ENCODE measurements at places on chromosomes 4 and X. TPM values are rescaled to one million over a fixed set of nuclear protein-coding genes. Genes with fewer than 3 reads are reported as not detected.

DNA sequence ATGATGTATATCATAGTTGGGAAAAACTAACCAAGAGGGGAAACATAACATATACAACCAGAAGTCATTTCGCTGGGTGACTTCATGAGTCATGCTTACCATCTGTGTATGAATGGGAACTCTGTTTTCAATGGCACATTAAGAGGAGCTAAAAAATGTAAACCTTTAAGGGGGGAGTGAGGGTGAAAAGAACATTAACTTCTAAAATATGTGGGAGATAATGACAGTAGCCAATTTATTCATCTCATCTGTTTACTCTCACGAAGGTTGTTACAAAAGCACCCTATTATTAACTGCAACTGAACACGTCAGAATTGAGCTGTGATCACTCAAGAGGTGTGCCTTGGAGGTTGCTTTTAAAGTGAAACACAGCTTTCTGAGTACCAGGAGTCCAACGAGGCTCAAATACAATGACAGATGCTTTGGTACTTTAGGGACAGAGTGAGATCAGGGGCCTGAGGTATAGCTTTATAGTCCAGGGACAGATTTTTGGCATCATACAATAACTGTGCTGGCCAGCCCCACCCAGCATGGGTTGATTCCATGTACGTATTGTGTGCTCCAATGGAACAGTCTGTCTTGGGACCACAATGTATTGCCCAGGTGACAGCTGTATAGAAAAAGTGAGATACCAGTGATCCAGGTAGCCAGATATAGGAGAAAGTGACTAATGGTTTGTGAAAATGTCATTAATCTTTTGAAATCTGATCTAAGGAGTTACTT is 107.3 kb downstream of the AMMECR1 start:
- no peak for DNase-seq

GRCh38 chr4:7275067-7275466 is 82.7 kb downstream of the SORCS2 start:
- no peak for DNase-seq

GRCh38 chr4:41174444-41174843 is 39.9 kb downstream of the APBB2 start:
- no peak for DNase-seq

- no peak for DNase-seq
These were observed 974.9 kb downstream of the PCDH18 start for GRCh38 chr4:136557396-136557795.

DNA sequence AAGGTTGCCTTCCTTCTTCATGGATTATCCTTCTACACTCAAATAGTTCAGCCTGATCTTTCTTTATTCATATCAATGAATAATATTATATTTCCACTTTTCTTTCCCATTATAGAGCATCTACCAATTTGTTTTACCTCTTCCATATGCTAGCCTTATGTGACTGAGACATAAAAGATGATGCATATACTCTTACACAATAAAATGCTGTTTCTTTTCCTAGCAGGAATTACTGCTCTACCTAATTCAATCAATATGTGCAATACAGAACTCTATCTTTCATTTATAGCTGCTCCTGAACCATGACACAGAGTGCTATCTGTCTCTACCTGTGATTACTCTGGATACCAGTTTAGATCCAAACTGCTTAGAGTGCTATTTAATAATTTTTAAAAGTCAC is 2334.0 kb downstream of the PCDH7 start:
- no peak for DNase-seq

NUDT9 gene
- 42.0 TPM for polyA plus RNA-seq

ADGRG4 gene
- 0.09 TPM for polyA plus RNA-seq

Data from urinary bladder (tissue), 4 donors.